NCI-H2171 treated with DMSO at 0.1 percent for 48 hours (cell line): ENCODE measurements at places on chromosomes 2 and 18.

GRCh38 chr2:145119225-145119624 is 599.3 kb upstream of the ZEB2 start:
- DNase-seq: no peak

GRCh38 chr2:39313575-39313974 is 69.8 kb upstream of the CDKL4 start:
- DNase-seq: no peak

- DNase-seq: no peak
These were observed 1.4 kb downstream of the IL36RN start for GRCh38 chr2:113060396-113060795.

- DNase-seq: no peak
These were observed 49.1 kb downstream of the KCNIP3 start for GRCh38 chr2:95346231-95346737.

DNA sequence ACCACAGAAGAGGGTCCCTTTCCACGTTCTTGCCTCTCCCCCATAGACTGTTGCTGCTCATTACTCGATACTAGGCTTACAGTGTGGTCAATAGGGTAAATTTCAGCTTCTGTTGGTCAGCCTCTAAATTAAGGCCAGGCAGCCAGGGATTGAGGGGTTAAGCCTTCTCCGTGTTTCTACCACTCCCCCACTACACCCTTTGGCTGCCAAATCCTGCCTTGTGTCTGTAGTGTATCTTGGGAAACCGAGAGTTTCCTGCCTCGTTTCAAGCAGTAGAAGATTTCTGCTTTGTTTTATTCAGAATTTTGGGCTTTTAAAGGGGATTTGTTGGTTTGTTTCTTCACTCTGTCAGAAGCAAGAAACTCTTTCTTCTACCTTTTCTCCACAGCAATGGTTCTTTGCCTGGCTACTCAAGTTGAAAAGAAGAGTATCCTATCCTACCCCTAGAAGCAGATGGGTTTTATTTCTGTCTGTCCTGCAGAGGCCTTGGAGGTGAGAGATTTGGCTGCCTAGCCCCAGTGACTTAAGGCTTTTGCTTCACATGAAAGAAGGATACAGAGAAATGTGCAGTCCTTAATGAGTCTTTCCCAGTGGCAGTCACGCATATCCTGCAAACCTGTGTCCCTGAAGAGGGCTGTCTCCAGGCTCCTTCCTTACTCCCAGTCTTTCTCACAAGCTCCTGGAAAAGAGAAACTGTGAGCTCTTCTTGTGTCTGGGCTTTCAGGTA is 261.5 kb upstream of the TANK start:
- DNase-seq: no peak

DNA sequence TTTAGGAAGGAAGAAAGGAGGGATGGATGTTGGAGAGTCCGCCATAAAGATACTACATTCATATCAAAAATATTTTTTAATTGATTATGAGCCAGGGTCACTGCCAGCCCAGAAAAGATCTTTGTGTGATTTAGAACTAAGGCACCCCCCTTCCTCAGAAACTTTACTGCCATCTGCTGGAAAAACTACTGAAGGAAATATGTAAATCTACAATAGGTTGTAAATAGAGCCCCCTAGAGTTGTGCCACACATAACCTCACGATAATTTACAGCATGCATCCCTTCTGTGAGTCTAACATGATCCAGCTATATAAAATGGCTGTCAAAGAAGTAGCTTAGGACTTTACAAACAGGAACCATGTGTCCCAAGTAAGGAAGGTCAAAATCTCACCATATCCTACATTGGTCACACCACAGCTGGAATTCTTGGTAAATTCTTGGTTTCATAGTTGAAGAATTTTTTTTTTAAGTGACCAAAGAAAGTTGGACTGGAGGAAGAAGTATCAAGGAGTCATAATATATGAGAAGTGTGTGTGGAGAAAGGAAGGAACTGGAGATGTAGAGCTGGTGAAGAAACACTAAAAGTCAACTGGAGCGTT is 152.5 kb downstream of the CYP26B1 start:
- peak; percentile 29 for DNase-seq

DNA sequence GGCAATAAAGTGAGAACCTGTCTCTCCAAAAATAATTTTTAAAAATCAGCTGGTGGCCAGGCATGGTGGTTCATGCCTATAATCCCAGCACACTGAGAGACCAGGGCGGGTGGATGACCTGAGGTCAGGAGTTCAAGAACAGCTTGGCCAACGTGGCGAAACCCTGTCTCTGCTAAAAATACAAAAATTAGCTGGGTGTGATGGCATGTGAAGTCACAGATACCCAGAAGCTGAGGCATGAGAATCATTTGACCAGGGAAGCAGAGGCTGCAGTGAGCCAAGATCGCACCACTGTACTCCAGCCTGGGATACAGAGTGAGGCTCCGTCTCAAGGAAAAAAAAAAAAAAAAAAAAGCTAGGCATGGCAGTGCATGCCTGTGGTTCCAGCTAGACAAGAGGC is 7.4 kb upstream of the GPR75 start:
- no peak for DNase-seq

DNA sequence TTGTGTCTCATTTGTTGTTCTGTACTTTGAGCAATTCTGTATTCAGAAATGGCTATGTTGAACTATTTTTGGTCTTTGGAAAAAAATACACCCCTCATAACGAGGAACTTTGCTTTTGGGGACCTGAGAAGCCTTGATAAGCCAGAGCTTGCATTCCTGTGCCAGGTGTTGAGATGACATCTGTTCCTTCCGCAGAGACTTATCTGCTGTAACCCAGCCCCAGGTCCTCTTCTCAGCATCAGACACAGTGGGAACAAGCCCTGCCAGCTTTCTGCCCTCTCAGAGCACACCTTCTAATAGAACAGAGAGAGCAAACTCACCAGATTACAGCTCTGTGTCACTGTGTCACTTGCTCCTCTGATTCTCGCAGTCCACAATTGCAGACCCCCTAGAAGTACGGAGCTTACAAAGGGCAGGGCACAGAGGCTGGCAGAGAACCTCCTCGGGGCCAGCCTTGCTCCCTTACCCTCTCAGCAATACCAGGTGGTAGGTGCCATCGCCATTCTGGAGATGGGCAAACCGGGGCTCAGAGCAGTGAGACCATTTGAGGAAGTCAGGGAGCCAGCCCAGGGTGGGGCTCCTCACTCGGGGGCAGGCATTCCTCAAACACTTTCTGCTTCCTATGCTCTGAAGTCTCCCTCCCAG is 97.4 kb downstream of the DDX1 start:
- DNase-seq: no peak

GRCh38 chr2:233968556-233968955 is 51.4 kb downstream of the TRPM8 start:
- DNase-seq: no peak

- DNase-seq: no peak
These were observed 4.1 kb upstream of the AQP4 start for GRCh38 chr18:26869640-26870039.

- DNase-seq: peak; percentile 3
These were observed 19.1 kb downstream of the CTLA4 start for GRCh38 chr2:203886661-203887151.

- peak; percentile 91 for DNase-seq
These were observed 490.2 kb upstream of the KLHL29 start for GRCh38 chr2:22894761-22895160.

- no peak for DNase-seq
These were observed 98.2 kb downstream of the GAREM1 start for GRCh38 chr18:32372381-32373061.

GRCh38 chr2:43518181-43518580 is 77.7 kb downstream of the THADA start:
- no peak for DNase-seq

DNA sequence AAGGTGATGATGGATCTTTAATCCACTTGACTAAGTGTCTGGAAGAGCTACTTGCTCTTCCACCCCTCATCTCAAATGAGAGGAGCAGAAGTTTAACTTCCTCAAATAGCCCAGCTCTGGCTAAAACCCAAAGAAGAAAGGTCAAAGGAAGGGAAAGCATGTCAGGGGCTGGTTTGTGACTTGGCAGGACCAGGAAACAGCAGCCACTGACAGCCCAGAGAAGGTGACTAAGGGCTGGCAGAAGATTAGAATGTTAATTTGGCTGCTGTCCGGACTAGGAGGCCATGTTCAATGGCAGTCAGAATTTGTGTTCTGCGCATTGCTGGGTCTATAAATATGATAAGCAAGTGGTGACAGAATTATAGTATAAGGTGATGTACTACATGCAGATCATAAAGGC is 386.2 kb downstream of the SETBP1 start:
- DNase-seq: no peak

GRCh38 chr2:128311216-128311754 is 7.4 kb downstream of the HS6ST1 start:
- no peak for DNase-seq

DNA sequence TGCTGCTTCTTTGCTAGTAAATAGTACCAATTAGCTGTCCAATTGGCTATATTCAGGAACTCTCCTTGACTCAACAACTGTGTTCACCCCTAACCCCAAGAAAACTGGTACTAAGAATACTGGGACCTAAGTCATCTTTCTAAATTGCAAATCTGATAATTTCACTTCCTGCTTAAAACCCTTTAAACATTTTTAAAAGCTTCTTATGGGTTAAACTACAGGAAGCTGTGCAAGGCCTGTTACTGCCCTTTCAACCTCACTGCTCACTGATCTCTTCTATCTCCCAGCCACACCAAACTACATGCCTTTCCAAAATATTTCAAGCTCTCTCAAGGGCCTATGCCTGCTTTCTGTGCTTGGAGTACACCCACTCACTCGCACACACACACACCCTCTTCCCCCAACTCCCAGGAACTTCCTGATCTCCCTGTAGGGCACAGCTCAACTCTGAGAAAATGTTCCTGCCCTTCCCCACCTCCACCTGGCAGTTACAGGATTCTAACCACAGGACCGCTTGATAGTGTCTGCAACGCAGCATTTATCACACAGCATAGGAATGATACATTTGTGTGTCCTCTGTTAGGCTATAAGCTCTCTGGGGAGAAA is 6.7 kb downstream of the LMAN1 start:
- no peak for DNase-seq

DNA sequence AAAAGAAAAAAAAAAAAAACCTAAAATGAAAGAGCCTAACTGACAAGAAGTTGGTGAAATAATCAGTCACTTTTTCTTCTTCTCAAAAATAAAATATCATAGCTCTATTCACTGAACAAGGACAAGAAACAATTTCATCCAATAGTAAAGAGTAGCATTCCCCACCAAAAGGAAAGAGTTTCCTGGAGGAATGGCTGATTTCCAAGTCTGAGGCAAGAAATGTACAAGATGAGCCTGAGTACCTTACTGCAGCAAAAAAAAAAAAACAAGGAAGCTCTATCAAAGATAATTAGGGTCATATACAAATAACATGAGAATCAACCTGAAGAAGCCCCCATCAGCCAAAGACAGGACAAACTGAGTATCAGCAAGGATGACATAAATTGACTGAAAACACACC is 11.5 kb downstream of the ROCK1 start:
- DNase-seq: no peak

- DNase-seq: no peak
These were observed 8.3 kb downstream of the PXDN start for GRCh38 chr2:1736045-1736444.

GRCh38 chr2:64735504-64735903 is 81.8 kb upstream of the SERTAD2 start:
- no peak for DNase-seq

- no peak for DNase-seq
These were observed 6.8 kb downstream of the TFPI start for GRCh38 chr2:187547353-187547979.

DNA sequence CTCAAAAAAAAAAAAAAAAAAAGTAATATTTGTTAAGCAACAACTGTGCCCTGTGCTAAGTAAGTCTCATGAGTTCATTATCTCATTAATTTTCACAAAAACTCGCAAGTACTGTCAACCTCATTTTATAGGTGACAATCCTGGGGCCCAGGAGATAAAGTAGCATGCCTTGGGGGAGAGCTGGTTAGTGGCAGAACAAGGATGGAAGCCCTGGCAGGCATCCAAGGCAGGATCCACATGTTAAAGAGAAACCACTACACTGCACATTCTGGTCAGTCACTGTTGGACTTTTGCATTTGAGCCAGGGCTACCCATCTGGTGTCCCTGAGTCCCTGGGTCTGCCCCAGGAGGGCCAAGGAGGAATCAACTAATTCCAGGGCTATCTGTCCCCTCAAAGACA is 54.6 kb downstream of the ZFP36L2 start:
- DNase-seq: peak; percentile 24

DNA sequence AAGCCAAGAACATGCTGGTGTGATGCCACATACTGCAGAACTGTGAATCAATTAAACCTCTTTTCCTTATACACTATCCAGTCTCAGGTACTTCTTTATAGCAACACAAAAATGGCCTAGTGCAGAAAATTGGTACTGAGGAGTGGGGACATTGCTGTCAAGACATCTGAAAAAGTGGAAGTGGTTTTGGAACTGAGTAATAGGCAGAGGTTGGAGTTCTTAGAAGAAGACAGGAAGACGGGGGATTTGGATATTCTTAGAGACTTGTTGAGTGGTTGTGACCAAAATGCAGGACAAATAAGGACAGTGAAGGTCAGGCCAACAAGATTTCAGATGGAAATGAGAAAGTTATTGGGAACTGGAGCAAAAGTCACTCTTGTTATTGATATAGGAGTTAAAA is 31.3 kb upstream of the CDH2 start:
- DNase-seq: no peak

DNA sequence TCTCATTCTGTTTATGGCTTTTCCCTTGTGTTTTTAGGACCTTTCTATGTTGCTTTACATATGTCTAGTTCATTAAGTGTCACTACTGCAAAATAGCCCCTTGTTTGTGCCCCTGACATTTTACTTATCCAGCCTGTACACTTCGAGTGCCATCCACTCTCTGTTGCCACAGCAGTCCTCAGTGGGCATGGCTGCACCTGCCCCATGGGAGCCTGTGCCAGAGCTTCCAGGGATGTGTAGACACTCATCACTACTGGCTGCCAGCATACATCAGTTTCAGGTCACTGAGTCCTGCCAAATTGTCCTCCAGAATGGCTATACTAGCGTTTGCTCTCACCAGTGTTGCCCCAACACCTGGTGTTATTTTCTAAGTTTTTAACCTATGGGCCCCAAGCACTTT is 80.4 kb downstream of the ARMC9 start:
- DNase-seq: peak; percentile 14

- DNase-seq: no peak
These were observed 13.1 kb downstream of the ASPRV1 start for GRCh38 chr2:69948032-69948962.

GRCh38 chr18:9092665-9093064 is 9.8 kb upstream of the NDUFV2 start:
- DNase-seq: no peak

DNA sequence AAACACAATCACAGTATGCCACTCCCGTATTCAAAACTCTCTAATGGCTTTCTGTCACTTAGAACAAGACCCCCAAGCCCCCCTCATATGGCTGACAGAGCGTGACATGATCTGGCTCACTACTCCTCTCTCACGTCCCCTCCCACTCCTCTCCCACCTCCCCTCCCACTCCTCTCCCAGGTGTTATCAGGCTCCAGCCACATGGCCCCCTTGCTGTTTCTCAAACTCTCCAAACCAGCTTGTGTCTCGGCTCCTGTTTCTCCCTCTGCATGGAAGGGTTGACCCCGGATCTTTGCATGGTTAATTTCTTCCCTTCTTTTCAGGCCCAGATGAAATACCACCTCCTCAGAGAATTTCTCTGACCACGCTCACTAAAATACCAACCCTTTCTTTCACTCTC is 180.8 kb downstream of the SLC8A1 start:
- DNase-seq: no peak
